ENCODE measurements at places on chromosomes 3 and 15.

DNA sequence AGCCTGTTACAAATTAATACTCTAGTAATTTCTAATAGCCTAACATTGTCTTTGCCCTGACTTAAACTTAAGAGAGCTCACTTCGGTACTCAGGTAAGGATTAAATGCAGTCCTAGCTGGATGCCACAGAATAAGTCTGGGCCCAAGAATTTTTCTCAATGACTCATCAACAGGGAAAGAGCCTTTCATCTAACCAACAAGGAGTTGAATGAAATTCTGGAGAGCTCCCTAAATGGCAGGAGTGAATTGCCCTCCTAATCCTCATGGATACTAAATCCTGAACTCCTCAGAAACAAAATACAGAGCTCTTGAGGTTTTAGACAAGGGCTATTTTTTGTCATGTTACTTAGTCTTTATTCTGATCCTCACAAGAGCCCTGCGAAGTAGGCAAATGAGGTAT lies 159.5 kb downstream of the PLCH1 start:
- peak; percentile 66 for DNase-seq

GRCh38 chr15:48647962-48648361 lies 2.5 kb upstream of the FBN1 start:
- peak; percentile 34 for DNase-seq

DNA sequence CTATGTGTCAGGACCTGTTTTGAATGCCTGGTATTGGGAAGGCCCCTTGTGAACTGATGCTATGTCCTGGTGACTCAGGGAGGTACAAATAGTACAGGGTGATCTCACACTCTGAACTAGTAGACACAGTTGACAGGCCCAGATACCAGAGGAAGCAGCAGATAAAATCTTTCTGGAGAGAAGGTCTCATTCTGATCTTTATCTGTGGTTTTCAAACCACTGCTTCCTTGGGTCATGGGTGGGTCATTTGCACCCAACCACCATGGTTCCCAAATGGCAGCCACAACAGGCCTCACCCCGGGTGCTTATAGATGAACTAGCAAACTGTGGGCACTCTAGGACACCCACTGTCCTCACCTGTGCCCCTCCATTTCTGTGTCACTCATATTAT lies 43.4 kb downstream of the PXYLP1 start:
- no peak for DNase-seq

DNA sequence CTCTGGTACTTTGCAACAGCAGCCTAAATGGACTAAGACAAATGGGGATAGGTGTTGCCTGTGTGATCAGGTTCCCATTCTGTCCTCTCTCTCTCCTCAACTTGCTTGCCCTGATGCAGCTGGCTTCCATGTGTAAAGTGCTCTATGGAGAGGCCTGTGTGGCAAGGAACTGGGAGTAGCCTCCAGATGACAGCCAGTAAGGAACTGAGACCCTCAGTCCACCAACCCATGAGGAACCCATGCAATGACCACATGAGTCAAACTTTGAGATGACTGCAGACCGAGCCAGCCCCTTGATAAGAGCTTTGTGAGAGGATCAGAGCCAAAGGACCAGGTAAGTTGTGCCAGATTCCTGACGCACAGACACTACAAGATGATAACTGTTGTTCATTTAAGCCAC lies 74.6 kb upstream of the ADPGK start:
- DNase-seq, result no peak

DNA sequence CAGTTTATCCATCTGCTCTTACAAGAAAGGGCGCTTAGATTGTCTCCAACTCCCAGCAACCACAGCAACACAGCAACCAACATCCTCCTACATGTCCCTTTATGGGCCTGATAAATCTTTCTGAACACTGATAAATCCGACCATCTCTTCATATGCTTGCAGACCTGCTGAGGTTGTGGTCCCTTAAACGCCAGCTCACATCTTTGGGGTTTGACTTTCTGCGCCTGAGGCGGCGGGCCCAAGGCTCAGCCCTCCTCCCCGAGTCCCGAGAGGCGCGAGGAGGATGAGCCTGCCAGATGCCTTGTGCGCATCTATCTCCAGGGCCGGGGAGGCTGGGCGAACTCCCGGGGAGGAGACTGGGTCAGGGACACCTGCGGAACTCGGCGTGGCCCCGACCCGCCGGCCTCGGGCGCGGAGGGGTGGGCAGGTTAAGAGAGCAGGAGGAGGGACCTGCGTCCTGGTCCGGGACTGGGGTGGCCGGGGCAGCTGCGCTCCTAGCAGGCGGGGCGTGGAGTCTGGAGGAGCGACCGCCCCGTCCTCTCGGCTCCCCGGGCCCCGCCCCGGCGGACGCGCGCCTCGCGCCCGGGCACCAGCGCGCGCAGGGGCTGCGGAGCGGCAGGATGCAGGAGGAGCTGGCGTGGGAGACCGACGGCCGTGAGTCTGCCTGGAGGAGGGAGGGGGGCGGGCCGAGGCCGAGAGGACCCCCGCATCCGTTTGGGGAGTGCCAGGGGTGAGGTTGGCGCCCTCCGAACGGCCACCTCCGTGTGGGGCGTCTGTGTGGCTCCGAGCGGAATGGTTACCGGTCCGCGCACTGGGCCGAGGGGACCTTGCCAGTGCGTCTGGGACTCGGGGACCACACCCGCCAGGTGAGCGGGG lies at the start of gene ANKDD1A:
Gene ANKDD1A (plus strand): TSS at position 592 of the 876 bp plus-strand sequence. CDS start 29 bp downstream, at position 621.
- peak; percentile 91 for DNase-seq

DNA sequence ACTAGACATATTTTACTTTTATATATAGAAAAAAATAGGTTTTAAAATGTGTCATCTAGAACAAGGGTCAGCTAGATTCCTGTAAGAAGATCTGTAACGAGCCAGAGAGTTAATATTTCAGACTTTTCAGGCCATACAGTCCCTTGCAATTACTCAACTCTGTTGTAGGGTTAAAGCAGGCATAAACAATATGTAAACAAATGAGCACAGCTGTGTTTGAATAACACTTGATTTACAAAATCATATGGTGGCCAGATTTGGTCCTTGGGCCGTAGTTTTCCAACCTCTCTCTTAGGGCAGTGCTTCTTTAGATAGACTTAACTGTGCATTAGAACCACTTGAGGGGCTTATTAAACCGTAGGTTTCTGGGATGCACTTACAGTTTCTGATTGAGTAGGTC lies 19.6 kb downstream of the LRRC57 start:
- no peak for DNase-seq

Data from GM23338 (cell line).